ENCODE measurements at places on chromosomes 7 and 10.

GRCh38 chr10:129280155-129280502 lies 186.9 kb upstream of the MGMT start:
- no peak for DNase-seq

- no peak for DNase-seq
Observed at GRCh38 chr10:71770255-71770654, 3.1 kb downstream of the VSIR start.

DNA sequence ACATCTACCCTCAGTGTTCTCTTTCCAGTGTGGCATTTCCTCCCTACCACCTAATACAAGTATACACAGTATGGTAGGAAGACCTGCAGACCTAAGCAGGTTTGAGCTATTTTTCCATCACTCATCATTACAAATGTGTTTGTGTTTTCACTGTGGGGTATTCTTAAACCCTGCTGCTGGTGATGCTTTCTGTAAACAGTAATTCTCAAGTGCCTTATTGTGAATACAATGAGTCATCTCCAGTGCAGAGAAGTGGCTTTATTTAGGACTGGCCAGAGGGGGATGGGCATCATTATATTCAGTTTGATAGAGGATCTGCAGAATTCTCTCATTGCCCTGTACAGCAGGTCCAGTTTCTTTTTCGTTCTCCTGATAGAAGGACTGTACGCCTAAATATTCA lies 63.7 kb downstream of the GRM8 start:
- DNase-seq, result no peak

- DNase-seq, result no peak
Observed at GRCh38 chr7:157962458-157963306, 624.9 kb downstream of the PTPRN2 start.

- no peak for DNase-seq
Observed at GRCh38 chr10:48299066-48299465, 7.4 kb upstream of the MAPK8 start.

DNA sequence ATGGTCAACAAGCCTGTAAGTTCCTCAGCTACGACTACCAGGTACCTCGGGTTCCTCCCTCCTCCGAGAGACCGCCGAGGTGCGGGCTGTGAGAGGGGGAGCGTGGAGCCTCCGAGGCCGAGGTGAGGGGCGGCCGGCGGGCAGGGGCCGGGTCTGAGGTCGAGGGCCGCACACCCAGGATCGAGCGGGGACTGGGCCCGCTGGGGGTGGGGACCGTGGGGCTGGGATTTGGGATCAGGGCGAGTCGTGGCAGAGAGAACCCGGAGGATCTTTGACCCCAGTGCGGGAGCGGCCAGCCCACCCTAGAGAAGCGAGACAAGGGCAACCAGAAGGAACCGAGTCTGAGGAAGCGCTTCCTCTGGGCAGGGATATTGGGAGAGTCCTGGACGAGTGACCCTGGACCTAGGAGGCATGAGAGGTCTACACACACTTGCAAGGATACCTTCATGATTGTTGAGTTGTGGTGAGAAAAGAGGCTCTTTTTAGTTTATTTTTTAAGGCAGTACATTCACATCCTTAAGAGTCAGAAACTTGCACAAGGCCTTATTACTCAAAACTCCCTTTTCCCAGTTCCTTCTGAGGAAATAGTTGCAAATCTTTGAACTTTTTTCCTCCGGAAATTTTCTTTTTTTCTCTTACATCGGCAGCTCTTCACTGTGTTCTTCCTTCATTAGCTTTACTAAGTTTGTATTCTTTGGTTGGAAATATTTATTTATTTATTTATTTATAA lies 395 bp downstream of the ZNF487 start:
- DNase-seq, result no peak

DNA sequence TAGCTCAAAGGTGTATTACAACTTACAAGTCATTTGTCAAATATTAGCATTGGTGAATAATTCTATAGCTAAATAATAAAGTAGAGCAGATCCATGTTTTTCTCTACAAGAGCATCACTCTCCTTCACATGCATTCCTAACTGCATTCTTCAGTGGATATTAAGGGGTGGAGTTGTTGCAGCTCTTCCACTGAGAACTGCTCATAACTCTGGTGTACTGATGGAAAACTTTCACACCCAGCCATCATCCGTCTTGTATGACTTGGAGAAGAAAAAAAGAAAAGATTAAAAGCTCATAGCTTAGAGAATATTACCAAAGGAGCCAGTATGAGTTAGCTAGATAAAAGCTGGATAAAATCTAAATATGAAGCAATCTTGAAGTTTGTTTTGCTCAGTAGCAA lies 10.2 kb upstream of the FAM13C start:
- no peak for DNase-seq

DNA sequence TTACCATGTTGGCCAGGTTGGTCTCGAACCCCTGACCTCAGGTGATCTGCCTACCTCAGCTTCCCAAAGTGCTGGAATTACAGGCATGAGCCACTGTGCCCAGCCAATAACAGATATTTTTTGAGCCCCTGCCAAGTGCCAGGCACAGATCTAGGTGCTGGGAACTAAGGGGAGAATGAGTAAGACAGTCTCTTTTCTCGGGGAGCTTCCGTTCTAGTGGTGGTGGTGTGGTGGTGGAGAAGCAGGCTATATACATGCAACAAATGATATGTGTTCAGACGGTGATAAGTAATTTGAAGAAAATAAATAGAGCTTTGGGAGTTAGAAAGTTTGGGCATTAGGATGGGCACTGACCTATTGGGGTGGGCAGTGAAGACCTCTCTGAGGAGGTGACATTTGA lies 76.7 kb upstream of the VKORC1L1 start:
- no peak for DNase-seq

GRCh38 chr10:122796796-122797195 lies 48.9 kb downstream of the CUZD1 start:
- no peak for DNase-seq

- DNase-seq, result no peak
Observed at GRCh38 chr10:13437026-13437555, 89.0 kb upstream of the SEPHS1 start.
